ENCODE measurements at places on chromosomes 7 and 10. TPM values are rescaled to one million over a fixed set of nuclear protein-coding genes. Genes with fewer than 3 reads are reported as not detected.

Gene SAMD9L
- total RNA-seq = 2.8 TPM

Gene TAF5
- 10.3 TPM for total RNA-seq

Gene ANKRD61
- total RNA-seq = not detected

Gene LDB3
- not detected for total RNA-seq

Gene GIMAP1
- total RNA-seq = 0.63 TPM

Gene BMPER
- 8.1 TPM for total RNA-seq

Gene EBLN1
- total RNA-seq = not detected

Gene NUTM2B
- total RNA-seq = 2.8 TPM

Gene SAP25
- total RNA-seq = not detected

Gene VAX1
- 2.5 TPM for total RNA-seq

Gene ERVW-1
- not detected for total RNA-seq

Gene C10orf67
- 0.31 TPM for total RNA-seq

Gene RNF148
- 1.3 TPM for total RNA-seq

Gene CALHM3
- not detected for total RNA-seq

Gene LMOD2
- total RNA-seq = not detected
